CD4-positive, alpha-beta T cell treated with Interleukin-15 for 4 hours (primary cell): ENCODE measurements at places on chromosomes 6 and 20.

GRCh38 chr6:45577836-45578504 is 200.2 kb upstream of the SUPT3H start:
- no peak for DNase-seq

DNA sequence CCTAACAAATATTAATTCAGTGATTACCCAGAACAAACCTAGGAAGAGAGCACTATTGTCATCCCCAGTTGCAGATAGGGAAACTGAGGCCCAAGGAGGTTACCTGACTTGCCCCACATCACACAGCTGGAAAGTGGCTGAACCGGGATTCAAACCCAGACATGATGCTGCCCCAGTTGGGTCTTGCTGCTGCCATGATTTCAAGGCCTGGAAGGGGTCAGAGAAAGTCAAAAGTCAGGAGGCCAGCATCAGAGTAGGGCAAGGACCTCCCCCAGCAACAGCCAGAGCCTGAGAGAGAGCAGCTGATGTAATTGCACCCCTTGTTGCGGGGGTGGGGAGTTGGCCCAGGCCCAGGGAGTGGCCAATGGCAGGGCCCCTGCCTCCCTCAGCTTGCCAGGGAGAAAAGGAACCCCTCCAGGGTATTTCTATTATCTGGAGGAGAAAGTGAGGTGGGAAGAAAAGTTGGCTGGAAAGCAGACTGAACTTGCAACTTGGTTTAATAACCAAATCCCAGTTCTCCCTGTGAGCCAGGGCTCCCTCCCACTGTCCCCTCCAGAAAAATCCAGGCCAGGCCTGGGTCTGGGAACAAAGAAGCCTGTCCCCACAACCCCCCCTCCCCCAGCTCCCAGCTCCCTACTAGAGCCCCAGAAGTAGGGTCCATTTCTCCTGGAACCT is 83.6 kb downstream of the MRPL14 start:
- DNase-seq: no peak

- no peak for DNase-seq
These were observed 39.3 kb downstream of the PTK7 start for GRCh38 chr6:43115365-43115764.

GRCh38 chr6:46340246-46340645 is 151.0 kb downstream of the RCAN2 start:
- no peak for DNase-seq
